ENCODE measurements at places on chromosomes 13 and 19.

DNA sequence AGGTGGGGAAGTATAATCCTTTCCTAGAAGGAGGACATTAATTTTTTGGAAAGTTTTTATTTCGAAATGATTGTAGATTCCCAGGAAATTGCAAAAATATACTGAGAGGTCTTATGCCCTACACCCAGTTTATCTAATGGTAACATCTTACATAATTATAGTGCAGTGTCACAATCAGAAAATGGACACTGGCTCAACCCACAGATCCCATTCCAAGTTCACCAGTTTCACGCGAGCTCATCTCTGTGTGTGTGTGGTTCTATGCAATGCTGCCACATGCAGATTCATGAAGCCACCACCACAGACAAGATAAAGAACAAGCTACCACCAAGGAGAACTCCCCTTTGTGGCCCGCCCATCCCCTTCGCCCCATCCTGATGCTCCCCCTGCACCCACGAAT lies 24.4 kb downstream of the IL17D start:
- no peak for DNase-seq

- no peak for DNase-seq
Measured at GRCh38 chr13:53135301-53135700, 106.7 kb downstream of the OLFM4 start.

GRCh38 chr13:68998056-68998455 lies 1109.6 kb upstream of the ATXN8OS start:
- no peak for DNase-seq

GRCh38 chr19:40446263-40446784 lies 2.2 kb upstream of the SERTAD3 start:
- DNase-seq, result no peak

DNA sequence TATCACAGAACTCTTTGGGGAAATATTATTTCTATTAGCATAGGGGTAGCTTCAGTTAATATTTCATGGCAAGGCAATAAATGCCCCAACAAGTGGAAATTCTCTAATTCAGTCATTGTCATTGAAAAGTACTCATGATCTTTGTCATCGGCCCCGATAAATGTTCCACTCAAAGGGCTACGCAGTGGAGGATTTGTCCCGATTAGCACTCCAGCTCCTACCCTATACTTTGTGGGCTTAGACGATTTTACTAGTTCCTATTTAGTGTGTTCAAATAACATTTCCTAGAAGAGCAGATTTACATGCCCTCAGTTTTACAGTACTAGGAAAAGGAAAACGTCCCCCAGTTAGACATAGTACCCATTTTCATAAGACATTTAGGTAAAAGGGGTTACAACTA lies 38.0 kb upstream of the ATP12A start:
- DNase-seq, result no peak

DNA sequence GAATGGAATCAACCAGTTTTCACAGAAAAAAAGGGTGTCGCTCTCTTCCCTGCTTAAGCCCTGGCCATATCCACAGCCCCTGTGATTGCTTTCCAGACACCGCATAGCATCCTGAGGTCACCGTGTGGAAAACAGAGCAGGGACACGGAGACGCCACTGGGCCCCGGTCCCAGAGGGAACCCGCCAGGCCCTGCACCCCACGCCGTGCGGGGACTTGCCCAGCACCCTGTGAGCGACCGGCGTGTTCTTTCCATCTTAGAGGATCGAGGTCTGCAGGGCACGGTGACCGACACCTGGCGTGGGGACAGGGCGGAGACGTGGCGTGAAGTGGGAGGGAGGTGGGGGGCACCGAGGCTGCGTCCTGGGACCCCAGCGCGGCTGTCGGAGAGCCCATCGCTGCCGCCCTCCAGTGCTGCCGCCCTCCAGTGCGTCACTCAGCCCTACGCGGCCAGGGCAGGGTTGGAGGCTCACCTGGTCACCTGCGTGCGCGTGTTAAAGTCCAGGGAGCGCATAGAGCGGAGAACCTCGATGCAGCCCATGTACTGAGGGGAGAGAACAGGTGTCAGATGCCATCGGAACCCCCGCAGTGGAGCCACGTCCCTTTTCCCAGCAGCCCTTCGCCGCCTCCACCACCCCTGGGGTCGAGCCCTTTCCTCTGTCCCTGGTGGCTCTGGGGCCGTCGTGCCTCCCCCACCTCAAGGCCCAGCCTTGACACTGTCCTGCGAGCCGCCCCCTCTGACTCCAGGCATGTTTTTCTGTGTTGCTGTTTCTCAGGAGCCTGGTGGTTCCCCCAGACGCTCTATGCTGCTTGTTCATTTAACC lies 20.2 kb downstream of the SHC2 start:
- DNase-seq, result no peak

GRCh38 chr19:47429140-47429793 lies 9.9 kb upstream of the MEIS3 start:
- no peak for DNase-seq

GRCh38 chr19:35644987-35645679 lies 3.0 kb upstream of the COX6B1 start:
- DNase-seq, result peak; percentile 46

- no peak for DNase-seq
Measured at GRCh38 chr13:44231786-44232516, 141.7 kb upstream of the SERP2 start.

DNA sequence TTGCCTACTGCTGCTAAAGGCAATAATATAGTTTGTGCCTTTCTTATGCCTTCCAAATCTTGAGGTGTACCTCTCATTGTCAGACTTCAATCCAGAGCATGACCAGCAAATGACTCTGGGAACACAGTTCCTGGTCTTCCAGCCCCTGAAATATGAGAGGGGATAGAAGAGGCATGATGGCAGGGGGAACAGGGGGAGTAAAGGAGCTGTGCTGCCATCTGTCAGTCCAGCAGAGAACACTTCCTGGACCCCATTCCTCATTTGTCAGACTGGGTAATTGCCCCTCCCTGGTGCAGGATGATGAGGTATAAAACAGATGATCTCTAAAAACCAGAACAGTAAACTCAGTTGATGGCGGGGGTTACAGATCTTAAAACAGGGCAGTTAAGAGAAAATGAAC lies 618.7 kb downstream of the DIAPH3 start:
- no peak for DNase-seq

GRCh38 chr13:107843681-107844080 lies 371.7 kb downstream of the LIG4 start:
- DNase-seq, result no peak

- no peak for DNase-seq
Measured at GRCh38 chr19:51690454-51691073, 2.6 kb upstream of the SPACA6 start.

DNA sequence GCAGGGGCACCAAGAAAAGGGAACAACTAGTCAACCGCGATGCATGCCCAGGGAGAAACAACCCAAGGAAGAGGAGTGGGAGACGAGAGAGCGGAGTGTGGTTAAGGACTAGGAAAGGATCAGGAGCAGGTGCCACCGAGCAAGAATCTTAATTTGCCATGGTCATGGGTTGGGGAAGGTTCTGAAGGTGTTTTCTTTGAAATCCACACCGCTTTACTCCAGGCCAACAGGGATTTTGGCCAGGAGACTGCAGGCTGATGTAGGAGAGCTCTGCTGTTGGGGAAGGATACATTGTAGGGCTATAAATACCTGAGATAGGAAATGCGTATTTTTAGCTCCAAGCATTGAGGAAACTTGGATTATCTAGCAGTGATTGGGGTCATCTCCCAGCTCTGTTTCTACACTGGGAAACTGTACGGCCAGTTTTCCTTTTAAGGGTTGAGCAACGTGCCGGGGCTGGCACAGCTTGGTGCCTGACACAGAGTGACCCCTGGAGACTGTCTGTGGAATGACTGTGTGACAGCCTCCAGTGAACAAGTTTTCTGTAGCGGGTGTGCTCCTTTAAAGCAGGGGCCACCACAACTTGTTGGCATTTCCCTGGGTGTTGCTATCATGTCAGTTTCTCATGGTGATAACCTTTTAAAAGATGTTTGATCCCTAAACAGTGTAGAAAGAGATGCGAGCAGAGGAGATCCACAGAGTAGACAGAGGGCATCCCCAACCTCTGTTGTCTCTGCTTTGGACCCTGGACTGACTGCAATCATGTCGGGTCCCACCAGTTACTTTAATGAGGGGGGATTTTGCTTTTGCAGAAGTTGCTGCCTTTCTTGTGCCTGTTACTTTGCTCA lies 34.3 kb downstream of the ZNF536 start:
- DNase-seq, result no peak

GRCh38 chr13:95697052-95697680 lies 20.2 kb downstream of the DNAJC3 start:
- DNase-seq, result no peak

- no peak for DNase-seq
Measured at GRCh38 chr13:79477968-79478367, 3.0 kb upstream of the NDFIP2 start.

GRCh38 chr19:13039211-13039789 lies 44.0 kb downstream of the NFIX start:
- no peak for DNase-seq

- DNase-seq, result no peak
Measured at GRCh38 chr13:37755349-37755748, 114.2 kb downstream of the TRPC4 start.

- no peak for DNase-seq
Measured at GRCh38 chr13:20489185-20489820, 36.4 kb downstream of the CRYL1 start.
